CD4-positive, alpha-beta T cell treated with Interleukin-4 for 1 hour (primary cell): ENCODE measurements at places on chromosomes 12 and 14.

DNA sequence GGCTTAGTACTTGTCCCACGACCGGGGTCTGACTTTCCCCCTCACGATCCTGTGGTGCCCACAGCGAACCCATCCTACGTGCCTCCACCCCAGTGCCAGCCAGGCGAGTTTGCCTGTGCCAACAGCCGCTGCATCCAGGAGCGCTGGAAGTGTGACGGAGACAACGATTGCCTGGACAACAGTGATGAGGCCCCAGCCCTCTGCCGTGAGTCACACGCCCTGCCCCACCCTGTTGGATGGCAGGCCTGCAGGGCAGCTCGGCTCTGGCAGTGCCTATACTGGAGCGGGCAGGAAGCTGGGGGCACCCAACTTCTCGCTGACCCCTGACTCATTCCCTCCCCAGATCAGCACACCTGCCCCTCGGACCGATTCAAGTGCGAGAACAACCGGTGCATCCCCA lies 18.3 kb upstream of the LRP1-AS start:
- no peak for DNase-seq

DNA sequence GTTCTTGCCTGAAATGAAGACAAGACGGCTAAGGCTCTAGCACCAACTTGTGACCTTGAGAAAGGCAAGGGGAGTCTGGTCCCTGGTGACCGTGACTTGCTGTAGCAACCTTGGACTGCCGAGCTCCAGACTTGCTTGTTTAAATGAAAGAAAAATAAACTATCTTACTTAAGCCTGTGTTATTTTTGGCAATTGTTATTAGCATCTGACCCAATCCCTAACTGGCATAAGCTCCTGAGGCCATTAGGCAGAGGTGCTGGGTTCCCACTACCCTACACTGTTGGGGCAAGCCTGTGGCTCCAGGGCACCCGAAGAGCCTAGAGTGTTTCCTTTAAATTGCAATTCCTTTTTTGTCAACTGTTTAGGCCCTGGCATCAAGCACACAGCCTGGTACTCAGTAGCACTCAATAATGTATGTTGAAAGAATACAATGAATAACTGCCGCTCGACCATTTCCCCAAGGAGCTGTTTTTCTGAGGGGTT lies 106.9 kb upstream of the HIF1A start:
- DNase-seq: no peak

DNA sequence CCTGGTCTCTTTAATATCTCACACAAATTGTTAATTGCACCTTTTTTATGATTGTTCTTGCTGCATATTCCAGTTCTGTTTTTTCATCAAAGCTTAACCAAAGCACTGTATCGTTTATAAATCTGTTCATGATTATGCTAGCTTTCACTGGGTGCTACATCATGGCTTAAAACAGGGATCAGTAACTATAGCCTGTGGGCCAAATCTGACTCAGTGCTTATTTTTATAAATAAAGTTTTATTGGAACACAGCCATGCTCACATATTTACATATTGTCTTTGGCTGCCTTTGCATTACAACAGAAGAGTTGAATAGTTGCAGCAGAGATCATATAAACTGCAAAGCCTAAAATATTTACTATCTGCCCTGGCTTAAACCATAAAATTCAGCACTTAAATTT lies 183.4 kb upstream of the NRXN3 start:
- DNase-seq: no peak

- no peak for DNase-seq
These were observed 63.2 kb upstream of the RFX4 start for GRCh38 chr12:106519607-106520021.

DNA sequence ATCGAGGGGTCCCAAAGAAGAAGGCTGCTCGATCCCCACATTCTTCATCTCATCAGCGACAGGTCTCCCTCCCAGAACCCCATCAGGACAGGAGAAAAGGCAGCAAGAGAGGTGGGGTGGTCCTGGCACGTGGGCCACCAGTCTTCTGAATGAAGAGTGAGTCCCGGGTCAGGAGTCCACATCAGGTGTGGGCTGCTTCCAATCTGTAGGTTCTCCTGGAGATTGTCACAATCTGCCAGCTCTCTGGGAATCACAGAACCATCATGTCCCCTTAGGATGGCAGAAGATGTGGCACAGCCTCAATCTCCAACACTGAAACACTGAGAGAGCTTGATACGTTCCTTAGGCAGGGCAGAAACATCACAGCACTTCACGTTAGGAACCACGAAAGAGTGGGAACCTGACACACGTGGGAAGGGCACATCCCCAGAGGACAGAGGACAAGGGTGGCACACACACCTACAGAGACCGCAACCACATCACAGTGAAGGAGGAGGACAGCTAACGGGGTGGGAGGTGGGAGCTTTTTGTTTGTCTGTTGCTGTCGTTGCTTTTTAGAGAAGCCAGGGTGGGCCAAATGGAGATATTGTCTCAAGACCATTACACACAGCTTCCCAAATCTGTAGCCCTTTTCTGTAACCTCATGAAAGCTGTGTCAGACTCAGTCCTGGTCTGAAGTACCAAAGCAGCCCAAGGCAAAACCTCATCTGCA lies 284.5 kb downstream of the DPF3 start:
- no peak for DNase-seq

DNA sequence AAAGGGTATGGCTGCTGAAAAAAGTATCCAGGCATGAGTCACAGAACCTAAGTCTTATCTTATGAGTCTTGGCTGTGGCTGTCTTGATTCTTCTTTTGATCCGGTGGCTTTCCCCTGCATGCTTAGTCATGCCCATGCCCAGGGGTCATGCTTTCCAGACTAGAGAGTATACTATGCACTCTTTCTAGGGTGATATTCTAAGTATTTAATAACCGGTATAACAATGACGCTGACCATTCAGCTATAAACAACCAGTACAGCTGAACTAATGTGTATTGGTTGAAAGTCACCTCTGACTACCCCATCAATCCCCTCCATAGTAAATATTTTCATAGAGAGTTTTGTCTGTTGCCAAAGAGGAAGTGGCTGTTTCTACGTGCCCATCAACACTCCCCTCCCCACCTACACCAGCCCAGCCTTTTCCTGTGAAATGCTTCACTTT lies 34.7 kb upstream of the NRXN3 start:
- no peak for DNase-seq

DNA sequence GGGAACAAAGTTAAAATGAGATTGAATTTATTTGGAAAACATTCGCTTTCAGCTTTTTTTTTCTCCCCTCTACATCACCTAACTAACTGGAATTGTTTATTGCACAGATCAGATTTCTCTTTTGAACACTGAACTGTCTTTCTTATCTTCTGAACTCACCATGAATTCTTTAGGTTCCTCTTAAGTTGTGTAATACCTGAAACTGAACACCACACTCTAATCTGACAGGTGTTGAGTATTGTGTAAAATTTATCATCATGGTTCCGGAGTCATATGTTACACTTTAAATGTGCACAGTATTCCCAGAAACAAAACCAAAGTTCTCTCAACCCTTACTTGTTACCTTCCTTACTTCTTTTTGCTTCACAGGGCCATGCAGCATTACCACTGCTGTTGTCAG lies 66.8 kb downstream of the TGFB3 start:
- no peak for DNase-seq

DNA sequence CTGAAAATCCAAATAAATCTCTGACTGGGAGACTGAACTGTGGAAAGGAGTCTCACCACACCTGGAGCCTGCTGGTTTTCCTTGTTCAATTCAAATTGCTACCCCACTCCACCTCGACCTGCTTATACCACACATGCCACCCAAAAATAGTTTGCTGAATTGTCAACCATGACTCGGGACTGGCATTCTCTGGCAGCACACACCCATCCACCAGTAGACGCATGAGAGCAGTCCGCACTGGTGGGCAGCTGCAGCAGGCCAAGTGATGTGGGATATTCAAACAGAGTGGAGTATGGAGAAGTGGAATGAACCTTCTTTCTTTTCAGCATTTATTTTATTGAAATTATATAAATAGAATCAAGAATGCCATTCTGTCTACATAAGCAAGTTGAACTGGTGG lies 38.7 kb upstream of the SYCP3 start:
- no peak for DNase-seq

- DNase-seq: peak; percentile 32
These were observed 1.2 kb downstream of the RPLP0 start for GRCh38 chr12:120199595-120200306.

GRCh38 chr12:79887890-79888289 lies 47.0 kb downstream of the PPP1R12A start:
- no peak for DNase-seq

- no peak for DNase-seq
These were observed 14.2 kb downstream of the CABP1 start for GRCh38 chr12:120654656-120655055.

DNA sequence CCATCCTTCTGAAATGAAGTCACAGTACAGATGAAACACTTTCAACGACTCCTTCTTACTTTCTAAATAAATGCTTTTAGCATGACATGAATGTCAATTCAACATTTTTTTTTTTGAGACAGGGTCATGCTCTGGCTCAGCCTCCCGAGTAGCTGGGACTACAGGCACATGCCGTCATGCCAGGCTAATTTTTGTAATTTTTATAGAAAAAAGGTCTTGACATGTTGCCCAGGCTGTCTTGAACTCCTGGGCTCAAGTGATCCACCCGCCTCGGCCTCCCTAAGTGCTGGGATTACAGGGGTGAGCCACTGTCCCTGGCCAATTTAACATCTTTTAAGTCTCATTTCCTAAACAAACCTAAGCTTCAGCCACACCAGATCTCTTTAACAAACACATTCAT lies 16.4 kb downstream of the GALNT6 start:
- DNase-seq: no peak

DNA sequence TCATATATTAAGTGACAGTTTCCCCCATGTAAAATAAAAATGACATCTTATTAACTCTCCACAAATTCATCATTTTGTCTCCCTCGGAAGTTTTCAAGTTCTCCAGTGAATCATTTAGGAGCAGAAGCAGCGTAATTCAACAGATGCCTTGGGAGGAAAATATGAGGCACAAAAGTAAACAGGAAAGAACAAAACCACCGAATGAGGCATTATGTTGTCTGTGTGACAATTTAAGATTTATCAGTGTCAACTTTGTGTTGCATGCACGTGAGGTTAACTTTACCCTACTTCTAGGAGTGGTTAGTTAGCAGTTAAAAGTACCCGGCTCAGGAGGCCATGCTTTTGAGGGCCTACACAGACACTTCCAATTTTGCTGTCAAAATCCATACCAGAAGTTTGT lies 258.6 kb downstream of the IPO8 start:
- no peak for DNase-seq

DNA sequence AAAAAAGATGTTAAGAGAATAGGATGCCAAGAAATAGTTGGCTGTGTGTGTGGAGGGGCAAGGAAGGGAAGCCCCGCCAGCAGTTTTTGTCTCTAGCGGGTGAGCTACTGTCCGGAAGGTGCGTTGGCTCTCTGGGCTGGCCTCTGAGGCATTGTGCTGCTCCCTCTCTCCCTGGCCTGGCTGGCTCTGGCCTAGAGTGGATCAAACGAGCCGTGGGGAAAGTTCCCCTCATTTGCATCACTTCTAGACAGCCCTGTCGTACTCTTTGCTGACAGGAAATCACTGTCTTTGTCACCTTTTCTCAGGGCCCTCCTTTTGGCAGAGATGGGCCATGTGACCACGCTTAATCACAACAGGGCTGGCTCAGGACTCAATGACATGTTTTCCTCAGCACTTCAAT lies 236.1 kb upstream of the NPAS3 start:
- DNase-seq: peak; percentile 13

GRCh38 chr14:26282578-26282977 lies 315.3 kb downstream of the NOVA1 start:
- no peak for DNase-seq

DNA sequence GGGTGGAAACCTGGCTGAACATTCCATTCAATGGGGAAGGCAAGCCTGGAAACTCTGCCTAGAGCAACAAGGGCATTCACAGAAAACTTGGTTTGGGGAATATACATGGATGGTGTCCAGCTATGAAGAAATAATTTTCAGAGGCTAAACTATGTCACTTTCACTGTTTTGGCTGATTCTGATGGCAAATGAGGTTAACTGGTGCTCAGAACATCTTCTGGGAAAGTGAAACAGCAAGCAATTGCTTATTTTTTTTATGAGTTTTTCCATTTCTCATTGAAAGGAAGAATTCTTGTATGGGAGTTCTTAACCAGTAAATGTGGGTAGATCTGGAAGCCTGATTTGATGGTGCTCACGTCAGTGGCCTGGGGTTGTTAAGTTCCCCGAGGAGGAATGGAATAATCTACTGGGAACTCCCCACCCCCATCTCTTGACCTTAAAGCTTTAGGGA lies 132.8 kb upstream of the BTG1 start:
- no peak for DNase-seq

DNA sequence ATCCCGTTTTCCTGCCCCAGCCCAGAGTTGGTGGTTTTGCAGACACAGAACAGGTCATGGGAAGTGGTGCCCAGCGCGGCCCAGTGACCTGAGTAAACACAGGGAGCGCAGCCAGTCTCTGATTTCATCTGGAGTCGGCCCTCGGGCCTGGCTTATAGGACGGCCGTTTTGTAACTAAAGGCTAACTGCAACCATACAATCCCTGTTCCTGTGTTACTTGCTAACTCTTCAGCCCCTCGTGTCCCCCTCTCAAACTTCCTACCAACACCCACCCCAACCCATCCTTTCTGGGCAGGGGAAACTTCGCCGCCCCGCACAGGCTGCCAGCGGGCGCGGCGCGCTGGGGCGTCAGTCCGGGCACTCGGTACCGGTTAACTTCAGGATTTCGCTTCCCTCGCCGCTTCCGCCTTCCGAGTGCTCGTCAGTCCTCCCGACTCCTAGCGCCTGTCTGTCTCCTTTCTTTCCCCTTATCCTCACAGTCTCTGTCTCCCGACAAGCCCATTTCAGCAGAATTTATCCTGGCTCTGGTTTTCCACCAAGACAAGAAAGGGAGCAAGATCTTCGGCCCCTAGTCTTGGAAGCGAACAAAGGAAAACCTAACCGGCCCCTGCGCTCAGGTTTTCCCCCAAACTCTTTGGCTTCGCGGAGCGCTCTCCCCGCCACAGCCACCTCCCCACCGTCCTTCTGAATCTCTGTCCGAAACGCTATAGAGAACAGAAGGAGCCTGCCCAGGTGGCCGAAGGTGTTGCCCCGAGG lies 2.0 kb downstream of the SIX1 start:
- DNase-seq: no peak

DNA sequence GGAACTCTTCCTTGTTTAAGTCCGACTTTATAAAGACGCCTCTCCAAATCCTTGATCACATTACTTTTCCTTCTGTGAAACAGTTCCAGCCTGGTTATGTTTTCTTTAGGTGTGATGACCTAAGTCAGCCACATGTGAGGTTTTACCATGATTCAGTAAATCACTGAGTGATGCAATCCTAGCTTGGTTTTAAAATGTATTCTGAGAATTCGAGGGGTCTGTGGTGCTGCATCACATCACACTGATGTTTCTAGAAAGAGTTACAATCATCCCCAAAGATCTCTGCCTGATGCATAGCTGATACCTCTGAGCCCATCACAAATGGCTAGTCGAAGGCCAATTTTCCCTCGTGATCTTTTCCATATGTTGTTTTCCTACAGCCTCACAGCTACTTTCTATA lies 152.7 kb downstream of the ANO2 start:
- no peak for DNase-seq

DNA sequence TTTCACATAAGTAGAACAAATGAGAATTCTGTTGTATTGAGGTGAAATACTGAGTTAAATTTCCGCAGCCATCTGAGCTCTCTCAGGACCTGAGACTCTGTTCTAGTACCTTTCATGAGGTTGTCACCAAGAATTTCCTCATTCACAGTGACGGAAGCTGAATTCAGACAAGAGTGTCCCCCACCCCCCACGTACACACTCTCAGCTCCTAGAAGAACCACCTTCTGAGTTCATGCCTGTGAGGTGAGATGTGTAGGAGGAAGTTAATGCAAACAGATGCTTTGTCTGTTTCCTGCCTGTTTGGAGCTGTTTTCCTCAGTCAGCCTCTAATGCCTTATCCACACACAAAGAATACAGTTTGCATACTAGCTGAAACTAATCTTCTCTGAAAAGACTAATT lies 18.2 kb downstream of the BICDL1 start:
- DNase-seq: peak; percentile 89
